ENCODE measurements at places on chromosomes 16 and 17.

DNA sequence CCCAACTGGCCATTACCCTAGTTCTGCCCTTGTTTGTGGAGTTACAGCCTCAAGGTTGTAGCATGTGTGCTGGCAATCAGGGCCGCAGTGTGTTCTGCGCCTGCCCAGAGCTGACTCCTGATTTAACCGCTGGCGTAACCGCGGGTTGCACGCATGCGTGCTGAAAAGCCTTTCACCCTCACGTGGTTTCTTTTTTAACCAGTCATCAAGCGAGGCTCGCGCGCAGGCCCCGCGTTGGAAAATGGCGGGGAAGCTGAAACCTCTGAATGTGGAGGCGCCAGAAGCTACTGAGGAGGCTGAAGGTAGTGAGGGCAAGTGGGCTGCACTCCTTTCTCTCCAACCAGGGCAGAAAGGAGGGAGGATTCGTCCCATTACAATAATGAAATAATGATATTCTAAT is at the start of gene SYCE1L:
Gene SYCE1L, plus strand, starts transcription at position 198 of the 400 bp plus-strand sequence. Its CDS starts 44 bp downstream, at position 242.
- DNase-seq = no peak

- DNase-seq = no peak
Measured at GRCh38 chr17:35949401-35949800, 5.9 kb upstream of the LYZL6 start.

- DNase-seq = no peak
Measured at GRCh38 chr16:14249291-14250032, 178.3 kb downstream of the MRTFB start.

DNA sequence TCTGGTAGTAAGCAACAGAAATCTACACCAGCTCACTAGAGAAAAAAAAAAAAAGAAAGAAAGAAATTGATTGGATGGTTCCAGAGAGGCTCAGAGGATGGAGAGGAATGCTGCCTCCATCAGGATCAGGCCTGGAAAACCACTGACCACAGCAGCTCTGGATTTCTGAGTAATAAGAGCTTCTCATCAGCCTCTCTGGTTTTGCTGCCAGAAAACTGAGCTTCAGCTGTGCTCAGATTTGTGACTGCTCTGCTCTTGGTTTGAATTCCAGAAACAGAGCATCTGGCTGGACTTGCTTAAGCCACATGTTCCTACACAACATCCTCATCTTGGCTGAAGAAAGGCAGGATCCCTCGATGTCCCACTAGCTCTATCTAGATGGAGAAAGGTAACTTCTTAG is 25.9 kb downstream of the IRX6 start:
- no peak for DNase-seq

DNA sequence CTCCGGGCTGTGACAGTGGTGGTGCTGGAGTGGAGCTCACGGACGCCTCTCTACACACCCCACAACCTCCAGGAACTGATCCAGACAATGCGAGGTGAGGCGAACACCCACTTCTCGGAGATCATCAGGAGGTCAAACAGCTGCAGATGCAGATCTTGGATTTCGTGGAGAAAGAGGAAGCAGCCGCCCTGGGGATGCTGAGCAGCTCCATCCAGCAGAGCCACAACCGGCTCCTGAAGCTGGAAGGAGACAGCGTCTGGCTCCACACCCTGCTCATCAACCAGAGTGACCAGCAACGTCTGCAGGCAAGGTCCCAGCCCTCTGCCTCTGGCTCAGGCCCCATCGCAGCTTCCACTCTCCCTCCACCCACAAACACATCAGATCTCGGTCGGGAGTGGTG is 13.2 kb upstream of the SLC16A5 start:
- DNase-seq = no peak

DNA sequence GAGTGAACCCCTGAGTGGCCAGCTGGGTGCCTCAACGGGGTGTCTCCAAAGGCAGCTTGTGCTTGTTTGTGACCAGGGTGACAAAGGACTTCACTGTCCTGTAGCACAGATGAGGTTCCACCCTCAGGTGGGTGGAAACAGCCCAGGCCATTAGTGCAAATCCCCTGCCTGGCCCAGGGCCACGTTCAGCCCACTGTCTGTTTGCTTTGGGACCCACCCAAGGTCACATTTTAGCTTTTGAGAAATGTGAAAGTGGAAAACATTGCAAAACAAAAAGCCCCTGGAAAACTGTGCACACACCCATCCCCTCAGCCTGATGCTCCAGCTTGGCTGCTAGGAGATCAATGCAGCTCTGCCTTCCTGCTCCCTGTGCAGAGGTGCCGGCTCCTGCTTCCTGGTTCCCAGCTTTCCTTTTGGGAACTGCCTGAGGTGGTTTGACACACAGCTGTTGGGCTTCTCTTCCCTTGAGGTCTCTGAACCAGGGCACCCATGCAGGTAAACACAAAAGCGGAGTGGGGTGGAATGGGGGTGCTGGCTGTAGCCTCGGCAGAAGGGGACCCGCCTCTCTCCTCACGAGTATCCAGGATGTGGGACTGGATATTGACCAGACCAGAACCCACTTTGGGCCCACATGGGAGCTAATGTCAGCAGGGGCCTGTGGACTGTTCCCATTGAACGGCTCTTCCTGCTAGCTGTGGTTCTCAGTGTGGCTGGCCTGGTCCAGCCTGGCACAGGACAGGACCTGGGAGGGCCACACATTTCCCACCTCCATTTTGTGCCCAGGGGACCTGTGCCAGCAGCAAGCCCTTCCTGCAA is 7.9 kb upstream of the SPHK1 start:
- no peak for DNase-seq

GRCh38 chr16:66954097-66954659 is 6.9 kb upstream of the CES3 start:
- DNase-seq = peak; percentile 19

DNA sequence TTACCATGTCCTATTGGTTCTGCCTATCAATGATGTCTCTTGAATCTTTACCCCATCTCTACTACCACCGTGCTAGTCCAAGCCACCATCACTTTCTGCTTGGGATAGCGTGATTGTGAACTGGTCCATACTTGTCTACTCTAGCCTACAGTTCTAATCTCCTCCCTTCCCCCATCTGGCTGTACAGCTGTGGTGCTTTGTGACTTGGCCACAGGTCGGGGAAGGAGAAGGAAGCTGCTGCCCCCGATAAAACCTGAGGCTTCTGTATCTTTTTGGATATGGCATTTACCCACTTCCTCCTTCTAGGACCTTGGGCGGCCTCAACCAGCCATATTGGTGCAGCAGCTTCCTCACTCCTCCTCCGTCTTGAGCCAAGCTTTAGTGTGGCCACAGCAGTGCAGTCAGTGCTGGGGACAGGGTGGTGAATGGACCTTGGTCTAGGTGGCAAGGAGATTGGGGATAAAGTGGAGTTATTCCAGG is 314 bp upstream of the ITGA2B start:
- no peak for DNase-seq

- DNase-seq = no peak
Measured at GRCh38 chr16:87391324-87391949, 699 bp upstream of the MAP1LC3B start.

GRCh38 chr17:78763561-78763960 is 18.5 kb downstream of the CYTH1 start:
- DNase-seq = no peak

DNA sequence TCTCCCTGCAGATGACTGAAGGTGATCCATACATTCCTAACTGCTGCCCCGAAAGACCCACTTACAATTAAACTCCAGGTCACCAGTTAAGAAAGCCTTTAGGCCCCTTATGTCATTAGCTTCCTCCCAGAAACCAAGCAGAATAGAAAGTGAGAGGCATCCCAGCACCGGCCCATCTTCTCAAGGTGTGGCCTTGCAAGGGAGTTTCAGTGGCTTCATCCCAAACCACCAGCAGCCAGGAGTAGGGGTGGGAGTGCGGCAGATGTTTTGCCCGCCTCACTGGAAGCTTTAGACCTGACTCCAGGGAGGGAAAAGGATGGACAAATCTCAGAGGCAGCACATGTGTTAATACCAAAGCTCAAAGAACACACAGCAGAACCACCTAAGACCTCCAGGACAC is 5.1 kb downstream of the ZFHX3 start:
- no peak for DNase-seq

DNA sequence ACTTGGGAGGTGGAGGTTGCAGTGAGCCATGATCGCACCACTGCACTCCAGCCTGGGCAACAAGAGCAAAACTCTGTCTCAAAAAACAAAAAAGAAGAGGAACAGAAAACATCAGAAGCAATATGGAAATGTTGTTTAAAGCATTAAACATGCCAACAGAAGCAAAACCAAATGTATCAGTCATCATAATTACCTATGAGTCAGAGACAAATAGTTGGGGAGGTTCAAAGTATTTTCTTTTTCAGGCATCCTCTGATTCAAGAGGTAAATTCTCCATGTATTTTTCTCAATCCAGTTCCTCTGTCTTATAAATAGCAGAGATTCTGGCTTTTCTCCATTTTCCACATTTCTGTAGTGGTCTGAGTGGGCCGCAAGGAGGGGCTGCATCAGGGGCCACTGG is 2.1 kb upstream of the TM4SF5 start:
- no peak for DNase-seq

- no peak for DNase-seq
Measured at GRCh38 chr16:8849411-8850011, 19.3 kb downstream of the CARHSP1 start.

GRCh38 chr16:85206472-85207356 is 94.4 kb upstream of the CIBAR2 start:
- no peak for DNase-seq
